ENCODE measurements at places on chromosomes 7 and 10.

GRCh38 chr7:127678337-127678736, 26.3 kb downstream of the SND1 start:
- DNase-seq: no peak

GRCh38 chr7:18458830-18459229, 36.7 kb upstream of the HDAC9 start:
- DNase-seq: peak; percentile 57

- DNase-seq: no peak
Measured at GRCh38 chr7:82359426-82359825, 84.2 kb downstream of the CACNA2D1 start.

DNA sequence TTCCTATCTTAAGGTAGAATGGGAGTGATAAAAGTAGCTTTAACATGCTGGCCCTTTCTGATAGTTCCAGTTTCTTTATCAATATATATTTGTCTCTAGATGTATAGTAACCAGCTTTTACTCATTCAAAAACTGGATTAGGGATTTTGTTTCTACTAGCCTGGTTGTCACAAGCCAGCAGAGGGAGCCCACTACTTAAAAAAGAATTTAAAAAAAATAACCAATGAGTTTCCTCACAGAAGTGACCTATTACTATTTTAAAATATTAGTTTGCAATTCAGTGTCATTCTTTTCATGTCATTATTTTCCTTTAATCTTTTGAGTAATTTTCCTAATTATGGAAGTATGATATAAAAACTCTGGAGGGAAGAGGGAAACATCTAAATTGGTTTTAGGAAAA, 142.1 kb downstream of the PHTF2 start:
- peak; percentile 46 for DNase-seq

GRCh38 chr7:155965010-155965409, 152.7 kb upstream of the SHH start:
- peak; percentile 2 for DNase-seq

GRCh38 chr10:48431871-48432270, 125.4 kb downstream of the MAPK8 start:
- DNase-seq: no peak

- no peak for DNase-seq
Measured at GRCh38 chr7:156544919-156545715, 95.5 kb upstream of the RNF32 start.

DNA sequence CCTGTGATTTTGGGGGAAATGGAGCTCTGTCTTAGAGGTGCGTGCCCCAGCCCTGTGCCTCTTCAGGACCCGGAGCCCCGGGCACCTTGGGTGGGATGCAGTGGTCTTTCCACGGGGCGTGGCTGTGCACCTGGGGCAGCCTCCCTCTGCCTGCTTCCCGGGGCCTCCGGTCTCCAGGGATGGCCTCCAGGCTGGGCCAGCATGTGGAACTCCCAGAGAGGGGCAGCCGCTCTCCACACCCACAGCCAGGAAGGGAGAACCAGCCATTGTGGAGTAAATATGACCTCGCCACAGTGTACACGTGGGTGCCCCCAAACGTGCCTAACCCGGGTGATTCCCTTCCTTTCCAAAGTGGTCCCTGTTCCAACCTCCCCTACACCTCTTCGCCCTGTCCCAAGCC, 52.6 kb downstream of the JAKMIP3 start:
- DNase-seq: no peak

DNA sequence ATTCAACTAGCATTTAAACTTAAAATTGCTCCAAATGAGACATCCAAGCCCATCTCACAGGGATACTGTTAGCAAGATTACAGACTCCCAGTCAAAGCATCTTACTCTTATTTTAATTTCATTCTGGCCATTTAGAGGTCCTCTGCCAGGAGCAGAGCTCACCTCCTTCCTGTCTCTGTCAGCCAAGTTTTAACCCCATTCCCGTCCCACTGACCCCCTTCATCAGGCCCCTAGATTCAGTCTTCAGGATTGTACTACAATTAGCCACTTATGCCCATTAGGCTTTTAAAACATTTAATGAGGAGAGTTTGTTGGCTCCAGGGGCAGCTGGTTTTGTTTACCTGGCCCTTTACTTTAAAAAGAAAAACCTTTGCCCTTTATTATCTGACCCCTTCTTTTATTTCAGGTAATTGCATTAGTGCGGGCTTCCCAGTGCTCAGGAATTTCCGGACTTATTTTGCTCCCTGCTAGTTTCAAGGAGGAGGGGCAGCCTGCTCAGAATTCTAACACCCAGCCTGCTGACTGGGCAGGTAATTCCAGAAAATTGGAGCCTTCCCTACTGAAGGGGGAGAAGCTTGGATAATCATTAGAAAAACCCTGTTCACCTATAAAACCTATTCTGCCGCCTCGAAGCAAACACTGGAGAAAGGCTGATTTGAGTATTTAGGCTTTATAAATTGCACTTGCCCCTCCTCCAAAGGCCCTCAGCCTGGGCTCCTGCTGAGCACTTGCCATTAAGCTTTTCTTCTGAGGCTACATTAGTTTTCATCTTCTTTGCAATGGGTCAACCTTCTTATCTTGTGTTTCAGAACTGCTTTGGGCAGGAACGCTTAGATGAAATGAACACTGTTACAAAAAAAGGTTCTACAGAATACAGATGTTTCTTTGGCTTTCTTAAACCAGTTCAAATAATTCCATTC, 200.5 kb upstream of the HPS1 start:
- no peak for DNase-seq

- DNase-seq: peak; percentile 62
Measured at GRCh38 chr7:27409776-27410175, 167.2 kb downstream of the EVX1 start.
